ENCODE measurements at places on chromosomes 12 and 14.

DNA sequence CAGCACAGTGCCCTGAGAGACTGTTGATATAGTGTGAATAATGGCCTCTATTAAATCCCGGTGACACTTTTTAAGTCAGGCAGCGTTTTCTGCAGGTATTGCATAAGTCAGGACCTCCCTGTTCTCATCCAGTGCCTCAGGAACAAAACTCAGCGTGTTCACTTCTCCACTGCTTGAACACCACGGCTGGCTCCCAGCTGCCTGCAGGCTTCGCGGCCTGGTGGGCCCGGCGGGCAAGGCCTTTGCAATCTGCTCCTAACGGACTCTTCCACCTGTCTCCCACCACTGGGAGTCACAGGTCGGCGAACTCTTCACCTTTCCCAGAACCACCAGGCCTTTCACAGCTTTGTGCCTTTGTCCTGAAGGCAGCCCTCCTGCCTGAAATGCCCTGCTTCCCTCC lies 18.7 kb downstream of the RFX4 start:
- DNase-seq = no peak

DNA sequence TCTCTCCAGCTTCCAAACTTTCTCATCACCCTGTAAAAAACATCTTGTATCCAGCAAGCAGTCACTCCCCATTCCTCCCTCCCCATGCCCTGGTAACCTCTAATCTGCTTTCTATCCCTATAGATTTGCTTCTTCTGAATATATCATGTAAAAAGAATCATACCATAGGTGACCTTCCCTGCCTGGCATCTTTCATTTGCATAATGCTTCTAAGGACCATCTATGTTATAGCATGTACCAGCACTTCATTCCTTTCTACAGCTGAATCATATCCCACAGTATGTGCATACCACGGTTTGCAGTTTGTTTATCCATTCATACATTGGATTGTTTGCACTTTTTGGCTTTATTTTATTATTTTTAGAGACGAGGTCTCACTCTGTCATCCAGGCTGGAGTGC lies 22.9 kb upstream of the VPS37B start:
- no peak for DNase-seq

DNA sequence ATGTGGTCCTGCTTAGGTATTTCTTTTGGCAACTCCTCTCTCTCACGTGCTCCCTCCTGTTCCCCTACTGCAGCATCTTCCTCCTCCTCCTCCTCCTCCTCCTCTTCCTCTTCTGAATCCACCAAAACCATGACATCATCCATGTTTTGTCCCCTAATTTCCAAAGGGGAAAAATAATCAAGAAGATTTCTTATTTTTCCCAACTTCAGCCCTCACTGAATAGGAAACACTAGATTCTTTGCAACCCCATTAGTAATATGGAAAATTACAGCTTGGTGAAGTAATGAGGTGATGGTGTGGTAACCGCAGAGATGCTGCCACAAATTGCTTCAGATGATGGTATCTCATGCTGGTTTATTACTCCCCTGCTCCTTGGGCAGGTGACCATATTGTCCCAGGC lies 7.5 kb upstream of the WSB2 start:
- DNase-seq = no peak

GRCh38 chr14:103015426-103015825 lies 41.9 kb downstream of the CDC42BPB start:
- no peak for DNase-seq

- DNase-seq = peak; percentile 1
Measured at GRCh38 chr14:66638689-66639088, 130.7 kb downstream of the GPHN start.

DNA sequence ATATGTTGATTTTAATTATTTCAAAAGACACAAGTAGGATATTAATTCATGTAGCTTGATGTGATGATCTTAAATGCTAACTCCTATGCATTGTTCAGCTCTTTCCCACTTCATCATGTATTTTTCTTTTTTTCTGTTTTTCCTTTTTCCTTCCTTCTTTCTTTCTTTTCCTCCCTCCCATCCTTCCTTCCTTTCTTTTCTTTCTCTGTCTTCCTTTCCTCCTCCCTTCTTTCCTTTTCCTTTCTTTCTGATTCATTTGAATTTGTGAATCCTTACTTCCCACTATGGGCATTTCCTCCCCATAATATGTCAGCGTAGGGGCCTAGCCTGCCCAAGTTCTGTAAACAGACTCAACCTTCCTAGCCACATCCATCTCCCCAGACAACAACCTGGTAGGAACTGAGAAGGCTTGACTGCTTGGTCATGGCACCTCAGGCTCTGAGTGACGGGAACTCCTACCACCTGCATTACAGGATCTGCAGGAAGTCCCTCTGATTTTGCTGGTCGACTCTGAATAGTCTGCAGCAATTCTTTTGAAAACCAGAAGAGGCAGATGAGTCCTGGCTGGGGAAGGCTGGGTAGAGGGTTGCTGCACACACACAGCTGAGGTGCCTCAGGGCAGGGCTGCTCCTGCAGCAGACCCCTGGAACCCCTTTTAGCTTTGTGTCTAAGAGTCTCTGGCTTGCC lies 33.4 kb upstream of the BHLHE41 start:
- no peak for DNase-seq

- DNase-seq = no peak
Measured at GRCh38 chr12:96326628-96327227, 73.5 kb downstream of the CDK17 start.

- peak; percentile 49 for DNase-seq
Measured at GRCh38 chr14:26522967-26523366, 74.9 kb downstream of the NOVA1 start.

GRCh38 chr12:118827606-118828005 lies 153.7 kb upstream of the SRRM4 start:
- DNase-seq = no peak

- peak; percentile 79 for DNase-seq
Measured at GRCh38 chr14:32724867-32725471, 213.7 kb upstream of the NPAS3 start.

- DNase-seq = no peak
Measured at GRCh38 chr14:68561531-68562007, 231.3 kb downstream of the ZFP36L1 start.

GRCh38 chr14:53927171-53927570 lies 29.5 kb downstream of the BMP4 start:
- DNase-seq = peak; percentile 4

DNA sequence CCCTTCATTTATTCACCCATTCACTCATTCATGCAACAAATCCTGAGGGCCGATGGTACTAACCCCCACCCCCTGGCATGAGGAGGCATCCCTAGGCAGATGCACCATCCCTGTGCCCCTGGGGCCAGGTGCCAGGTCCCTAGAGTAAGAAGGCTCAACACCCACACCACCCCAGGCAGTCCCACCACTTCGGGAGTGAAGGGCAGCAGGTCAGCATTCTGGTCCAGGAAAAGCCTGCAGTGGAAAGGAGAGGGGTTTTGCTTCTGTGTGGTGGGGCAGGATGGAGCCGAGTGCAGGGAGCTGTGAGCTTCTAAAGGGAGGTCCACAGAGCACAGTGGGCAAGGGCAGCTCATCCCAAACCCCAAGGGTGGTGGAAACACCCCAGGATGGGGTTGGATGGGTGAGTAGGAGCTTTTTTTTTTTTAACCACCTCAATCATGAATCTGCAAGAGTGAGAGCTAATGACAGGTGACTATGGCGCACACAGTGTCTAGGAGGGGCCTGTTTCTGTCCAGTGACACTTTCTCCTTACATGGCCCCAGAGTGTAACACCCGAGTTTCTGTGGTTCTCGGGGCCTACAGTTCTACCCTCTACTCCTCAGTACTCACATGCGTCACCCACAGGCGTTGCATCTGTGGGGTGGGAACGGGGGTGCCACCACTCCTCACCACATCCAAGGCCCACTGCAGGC lies 414.3 kb downstream of the TMEM121 start:
- no peak for DNase-seq

DNA sequence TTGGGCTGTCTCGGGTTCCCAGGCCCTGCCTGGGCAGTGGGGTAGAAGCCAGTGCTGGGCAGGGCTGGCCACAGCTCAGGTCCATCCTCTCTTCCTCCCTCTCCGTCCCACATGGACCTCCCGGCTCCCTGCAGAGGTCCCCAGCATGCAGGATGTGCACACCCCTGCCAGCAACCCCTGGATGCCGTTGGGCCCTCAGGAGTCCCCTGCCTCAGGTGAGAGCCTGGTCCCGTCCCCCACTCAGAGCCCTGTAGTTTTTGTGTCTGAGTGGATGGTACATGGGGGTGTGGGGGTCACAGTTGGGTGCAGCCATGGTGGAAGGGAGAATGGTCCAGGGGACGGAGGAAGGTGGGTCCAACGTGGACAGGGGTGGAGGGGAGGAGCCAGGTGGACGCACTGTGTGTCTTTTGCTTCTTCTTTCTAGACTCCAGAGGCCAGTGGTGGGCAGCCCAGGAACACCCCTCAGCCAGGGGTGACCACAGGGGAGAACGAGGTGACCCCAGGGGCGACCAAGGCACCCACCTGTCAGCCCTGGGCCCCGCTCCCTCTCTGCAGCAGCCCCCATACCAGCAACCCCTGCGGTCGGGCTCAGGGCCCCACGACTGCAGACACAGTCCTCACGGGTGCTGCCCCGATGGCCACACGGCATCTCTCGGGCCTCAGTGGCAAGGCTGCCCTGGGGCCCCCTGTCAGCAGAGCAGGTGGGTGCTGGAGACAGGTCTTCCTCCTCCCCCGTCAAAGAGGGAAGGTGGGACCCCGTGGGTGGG lies 21.7 kb downstream of the PAPLN start:
- no peak for DNase-seq

- no peak for DNase-seq
Measured at GRCh38 chr12:32516230-32516629, 116.9 kb downstream of the FGD4 start.

DNA sequence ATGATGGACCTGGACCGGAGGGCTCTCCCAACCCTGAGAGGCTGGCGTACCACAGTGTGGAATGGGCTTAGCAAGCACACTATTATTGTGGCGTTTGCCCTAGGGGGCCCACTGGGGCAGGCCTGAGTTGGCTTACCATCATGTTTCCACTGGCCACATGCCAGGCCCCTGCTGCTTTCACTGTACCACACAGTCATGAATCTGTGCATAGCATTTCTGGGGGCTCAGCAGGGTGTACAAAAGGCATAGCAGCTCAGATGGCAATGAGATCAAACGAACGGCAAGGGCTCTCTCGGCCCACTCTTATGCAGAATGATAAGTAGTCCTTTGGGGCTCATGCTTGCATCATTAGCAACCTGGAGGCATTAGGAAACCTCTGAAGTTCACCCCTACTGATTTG lies 137.0 kb upstream of the HIF1A start:
- DNase-seq = no peak

- DNase-seq = no peak
Measured at GRCh38 chr12:95554532-95555071, 3.3 kb upstream of the USP44 start.

DNA sequence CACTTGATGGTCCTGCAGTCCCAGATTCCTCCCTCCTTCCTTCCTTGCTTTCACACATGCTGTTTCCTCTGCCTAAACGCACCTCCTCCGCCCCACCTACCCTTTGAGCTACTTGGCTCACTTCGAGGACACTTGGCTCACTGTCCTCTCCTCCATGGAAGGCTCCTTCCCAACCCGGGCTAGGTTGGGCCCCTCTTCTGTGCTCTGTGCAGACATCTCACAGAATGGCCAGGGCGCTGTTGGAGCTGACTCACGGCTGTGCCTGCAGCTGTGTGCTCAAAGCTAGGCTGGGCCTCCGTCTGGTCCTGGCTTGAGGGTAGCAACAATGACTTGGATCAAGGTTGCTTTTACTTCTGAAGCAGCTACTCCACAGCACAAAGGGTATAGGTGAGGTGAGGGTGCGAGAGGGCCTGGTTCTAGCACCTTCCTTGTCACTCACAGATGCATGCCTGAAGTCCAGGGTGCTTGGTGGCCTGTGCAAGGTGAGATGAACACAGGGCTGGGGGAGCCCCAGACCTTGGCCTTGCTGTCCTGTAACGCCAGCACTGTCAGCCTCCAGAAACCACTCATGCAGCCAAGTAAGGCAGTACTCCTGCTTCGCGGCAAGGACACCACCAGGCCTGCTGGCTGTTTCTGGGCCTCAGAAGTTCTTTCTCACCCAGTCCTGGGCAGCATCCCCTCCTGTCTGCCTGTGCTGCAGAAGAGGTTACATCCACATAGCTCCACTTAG lies 61.8 kb downstream of the GALNT16 start:
- DNase-seq = no peak

DNA sequence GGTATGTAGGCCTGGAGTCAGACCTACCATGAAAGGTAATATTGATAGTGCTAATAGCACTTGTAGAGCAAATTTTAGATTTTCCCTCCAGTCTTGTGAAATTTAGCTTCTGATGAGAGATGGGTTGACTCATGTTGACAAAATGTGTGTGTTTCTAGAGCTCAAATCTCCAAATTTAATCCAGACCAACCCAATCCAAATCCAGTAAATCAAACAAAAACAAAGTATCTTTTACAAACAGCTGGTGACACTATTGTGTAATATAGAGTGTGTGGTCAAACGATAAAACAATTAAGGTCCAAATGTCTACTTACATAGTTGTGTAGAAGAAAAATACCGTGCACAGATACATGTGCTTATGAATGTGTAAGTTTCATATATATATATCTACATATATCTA lies 63.4 kb upstream of the KITLG start:
- DNase-seq = no peak

DNA sequence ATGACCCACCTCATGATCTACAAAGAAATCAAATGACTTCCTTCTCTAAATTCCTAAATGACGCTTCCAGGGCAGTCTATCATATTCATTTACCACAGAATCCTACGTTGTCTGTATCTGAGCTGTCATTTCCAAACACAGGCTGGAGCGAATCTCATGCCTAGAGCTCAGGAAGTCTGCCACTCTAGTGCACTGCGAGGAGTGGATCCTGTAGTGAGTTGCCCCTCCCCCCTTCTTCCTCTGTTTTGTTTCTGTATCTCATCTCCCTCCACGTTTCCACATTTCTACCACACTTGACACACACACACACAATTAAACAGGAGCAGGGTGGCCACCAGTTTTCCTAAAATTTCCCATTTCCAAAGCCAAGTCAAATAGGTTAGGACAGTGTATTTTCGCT lies 415.4 kb upstream of the PRICKLE1 start:
- no peak for DNase-seq

GRCh38 chr14:55715889-55716288 lies 135.9 kb downstream of the KTN1 start:
- peak; percentile 84 for DNase-seq

DNA sequence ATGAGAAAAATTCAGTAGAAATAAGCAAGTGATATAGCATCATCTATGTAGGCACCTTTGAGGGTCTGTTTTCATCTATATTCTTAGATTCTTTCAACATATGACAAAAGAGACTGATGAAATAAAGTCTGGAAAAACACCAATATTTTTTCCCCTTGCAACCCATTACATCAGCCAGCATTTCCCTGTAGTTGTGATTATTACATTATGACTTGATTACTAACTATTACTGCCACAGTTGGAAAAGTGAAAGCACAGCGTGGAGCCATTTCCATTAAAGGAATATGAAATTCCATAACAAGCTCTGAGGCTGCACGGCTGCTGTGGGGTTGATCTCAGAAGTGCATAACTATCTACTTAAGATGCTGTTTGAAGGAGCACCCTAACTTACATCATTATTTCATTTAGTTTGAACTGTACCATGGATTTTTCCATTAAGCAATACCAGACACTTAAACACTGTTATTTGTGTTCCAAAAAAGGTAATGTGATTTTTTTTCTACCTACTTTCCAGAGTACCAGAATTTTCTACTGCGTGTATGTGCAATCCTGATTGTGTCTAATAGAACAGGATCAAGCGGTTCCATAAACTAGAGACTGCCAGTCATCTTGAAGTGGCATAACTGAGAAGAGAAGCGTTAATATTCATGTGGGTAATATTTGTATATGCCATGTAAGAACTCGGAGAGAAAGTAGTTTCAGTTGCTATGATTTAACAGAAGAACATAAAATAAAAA lies 405.5 kb downstream of the MDGA2 start:
- DNase-seq = peak; percentile 74

GRCh38 chr14:78567343-78567742 lies 397.2 kb downstream of the NRXN3 start:
- no peak for DNase-seq
